ENCODE measurements at places on chromosomes 12 and 14.

GRCh38 chr14:45332360-45332988 is 79.5 kb upstream of the MIS18BP1 start:
- DNase-seq, result no peak

- peak; percentile 81 for DNase-seq
Measured at GRCh38 chr14:23056145-23056955, 970 bp downstream of the CDH24 start.

DNA sequence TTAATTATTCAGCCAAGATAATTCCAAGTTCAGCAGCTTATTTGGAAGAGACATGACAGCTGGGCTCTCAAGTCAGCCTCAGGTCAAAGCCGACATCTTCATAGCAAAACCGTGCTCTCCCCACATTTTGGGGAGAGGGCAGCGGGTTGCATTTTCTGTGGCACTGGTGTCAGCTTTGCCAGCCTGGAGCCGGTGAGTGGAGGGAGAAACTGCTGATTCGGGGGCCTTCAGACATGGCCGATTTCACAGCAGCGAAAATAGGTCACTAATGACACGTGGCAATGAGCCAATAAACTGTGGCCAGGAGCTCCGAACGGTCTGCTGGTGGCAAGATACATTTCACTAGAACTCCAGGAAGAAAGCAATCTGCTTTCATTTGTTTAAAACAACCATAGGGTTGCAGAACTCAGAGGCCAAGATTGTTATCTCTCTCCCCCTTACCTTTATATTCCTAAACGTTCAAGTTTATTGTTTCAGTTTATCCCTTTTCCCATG is 173.2 kb downstream of the CAND1 start:
- no peak for DNase-seq

DNA sequence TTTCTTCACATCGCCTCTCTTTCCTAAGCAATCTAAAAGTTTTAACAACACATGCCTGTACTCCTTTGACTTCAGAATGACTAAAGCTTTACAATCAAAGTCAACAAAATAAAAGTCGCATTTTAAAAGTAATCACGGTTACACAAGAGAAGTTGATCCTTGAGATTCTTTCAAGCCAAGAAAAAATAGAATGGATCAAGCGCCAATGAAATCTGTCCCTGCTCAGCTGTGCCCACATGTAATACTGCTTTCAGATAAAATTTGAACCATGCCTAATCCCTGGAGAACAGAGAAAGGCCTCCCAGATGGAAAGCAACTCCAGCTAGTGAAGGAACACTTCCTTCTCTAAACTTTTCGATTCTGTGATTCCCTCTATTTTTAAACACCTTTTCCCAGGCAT is 113.1 kb downstream of the FBXL14 start:
- no peak for DNase-seq

GRCh38 chr12:105978686-105979085 is 160.1 kb downstream of the NUAK1 start:
- DNase-seq, result no peak

DNA sequence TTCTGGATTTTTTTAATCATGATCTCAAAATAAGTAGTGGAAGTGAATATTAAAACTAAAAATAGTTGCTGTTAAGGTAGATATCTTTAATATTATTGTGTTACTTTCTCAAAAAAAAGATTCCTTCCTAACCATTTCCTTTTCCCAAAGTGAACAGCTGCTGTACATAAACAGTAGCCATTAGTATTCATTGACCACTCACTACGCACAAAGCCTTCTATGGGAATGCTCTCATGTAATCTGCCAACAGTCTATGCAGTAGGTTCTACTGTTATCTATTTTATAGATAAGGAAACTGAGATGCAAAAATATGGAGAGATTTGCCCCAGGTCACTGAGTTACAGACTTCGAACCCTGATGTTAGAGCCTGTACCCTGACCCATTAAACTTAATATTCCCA is 32.1 kb downstream of the ZFP36L1 start:
- no peak for DNase-seq

- DNase-seq, result no peak
Measured at GRCh38 chr12:18580291-18580690, 157.5 kb downstream of the PLCZ1 start.

- DNase-seq, result no peak
Measured at GRCh38 chr12:122851820-122852219, 16.6 kb downstream of the HIP1R start.

DNA sequence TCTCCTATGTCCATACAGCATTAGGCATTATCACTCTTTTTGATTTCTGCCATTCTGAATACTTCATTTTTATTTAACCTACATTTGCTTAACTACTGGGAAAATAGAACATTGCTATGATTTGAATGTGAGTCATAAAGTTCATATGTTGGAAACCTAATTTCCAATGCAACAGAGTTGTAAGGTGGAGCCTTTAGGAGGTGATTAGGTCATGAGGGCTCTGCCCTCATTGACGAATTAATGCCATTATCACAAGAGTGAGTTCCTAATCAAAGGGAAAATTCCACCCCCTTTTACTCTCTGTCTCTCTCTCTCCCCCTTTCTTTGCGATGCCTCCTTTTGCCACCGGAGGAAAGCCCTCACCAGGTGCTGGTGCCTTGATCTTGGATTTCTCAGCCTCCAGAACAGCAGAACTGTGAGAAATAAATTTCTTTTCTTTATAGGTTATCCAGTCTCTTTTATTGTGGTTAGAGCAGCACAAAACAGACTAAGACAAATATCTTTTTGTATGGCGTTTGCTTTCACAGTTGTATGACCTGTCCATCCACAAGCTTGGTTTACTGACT is 180.1 kb upstream of the ARID2 start:
- DNase-seq, result no peak

DNA sequence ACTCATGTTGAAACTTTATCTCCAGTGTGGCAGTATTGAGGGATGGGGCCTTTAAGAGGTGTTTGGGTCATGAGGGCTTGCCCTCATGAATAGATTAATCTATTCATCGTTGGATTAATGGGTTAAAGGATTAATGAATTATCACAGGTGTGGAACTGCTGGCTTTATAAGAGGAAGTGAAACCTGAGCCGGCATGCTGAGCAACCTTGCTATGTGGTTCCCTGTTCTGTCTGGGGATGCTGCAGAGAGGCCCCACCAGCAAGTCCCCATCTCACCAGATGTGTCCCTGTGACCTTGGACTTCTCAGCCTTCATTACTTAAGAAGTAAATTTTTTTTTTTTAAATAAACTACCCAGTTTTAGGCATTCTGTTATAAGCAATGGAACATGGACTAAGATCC is 109.6 kb downstream of the DYRK2 start:
- DNase-seq, result no peak

- no peak for DNase-seq
Measured at GRCh38 chr12:116598311-116599284, 39.4 kb downstream of the MAP1LC3B2 start.

DNA sequence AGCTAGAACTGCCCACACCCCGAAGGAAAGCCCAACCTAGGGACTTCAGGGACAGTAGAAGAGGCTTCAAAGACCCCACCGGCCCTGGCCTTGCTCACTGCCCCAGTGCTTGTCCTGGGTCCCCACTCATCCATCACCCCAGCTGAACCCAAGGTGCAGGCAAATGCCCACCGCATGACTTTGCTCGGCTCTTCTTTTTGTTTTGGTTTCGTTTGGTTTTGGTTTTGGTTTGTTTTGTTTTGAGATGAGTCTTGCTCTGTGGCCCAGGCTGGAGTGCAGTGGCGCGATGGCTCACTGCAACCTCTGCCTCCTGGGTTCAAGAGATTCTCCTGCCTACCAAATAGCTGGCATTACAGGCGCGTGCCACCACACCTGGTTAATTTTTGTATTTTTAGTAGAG is 9.0 kb downstream of the CCDC85C start:
- DNase-seq, result no peak

GRCh38 chr14:68554231-68554630 is 238.6 kb downstream of the ZFP36L1 start:
- no peak for DNase-seq

GRCh38 chr12:62691309-62691708 is 224.7 kb downstream of the MON2 start:
- DNase-seq, result no peak

DNA sequence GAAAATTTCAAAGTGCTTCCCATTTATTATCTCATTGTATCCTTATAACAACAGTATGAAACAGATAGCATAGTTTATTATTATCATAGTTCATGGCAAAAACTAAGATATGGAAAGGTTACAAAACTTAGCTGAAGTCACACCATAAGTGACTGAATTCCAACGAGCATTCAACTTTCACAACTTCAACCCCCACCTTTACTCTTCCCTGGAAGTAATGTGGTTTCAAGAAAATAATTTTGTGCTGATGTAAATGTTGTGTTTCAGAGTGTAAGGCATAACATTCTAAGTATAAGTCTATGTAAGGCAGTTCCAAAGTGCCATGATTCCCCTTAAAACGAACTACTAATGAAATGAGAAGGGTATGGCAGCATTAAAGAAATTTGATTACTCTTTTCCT is 454.5 kb downstream of the BCAT1 start:
- no peak for DNase-seq

DNA sequence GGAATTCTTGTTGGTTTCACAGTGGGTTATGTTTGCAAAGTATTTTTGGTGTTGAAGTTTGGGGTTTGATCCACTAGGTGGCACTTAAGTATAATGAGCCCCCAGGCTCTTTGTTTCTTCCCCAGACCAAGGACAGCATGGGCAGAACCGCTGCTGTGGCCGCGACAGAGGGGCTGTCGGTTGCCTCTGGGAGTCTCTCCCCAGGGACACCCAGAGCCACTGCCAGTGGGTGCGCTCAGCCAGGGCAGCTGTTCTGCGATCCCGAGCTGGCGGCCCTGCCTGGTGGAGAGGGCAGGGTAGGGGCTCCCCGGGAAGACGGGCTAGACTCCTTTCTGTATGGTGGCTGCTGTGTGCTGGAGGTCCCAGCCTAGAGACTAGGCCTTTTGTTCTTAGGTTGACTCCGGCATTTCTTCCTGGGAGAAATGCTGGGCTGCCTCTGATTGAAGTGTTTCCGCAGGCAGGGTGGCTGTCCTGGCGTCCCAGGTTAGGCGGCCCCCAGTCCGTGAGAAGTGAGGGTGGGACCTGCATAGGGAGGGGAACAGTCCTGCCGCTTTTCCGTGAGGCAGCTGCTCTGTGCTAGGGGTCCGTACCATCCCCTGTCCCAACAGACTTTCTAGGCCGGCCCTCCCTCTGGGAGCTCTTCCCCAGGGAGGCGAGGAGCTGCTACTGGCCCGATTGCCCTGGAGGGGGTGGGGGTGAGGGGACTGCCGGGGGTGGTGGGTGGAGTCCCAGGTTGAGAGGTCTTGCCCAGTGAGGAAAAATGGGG is 253.1 kb upstream of the PELI2 start:
- no peak for DNase-seq

DNA sequence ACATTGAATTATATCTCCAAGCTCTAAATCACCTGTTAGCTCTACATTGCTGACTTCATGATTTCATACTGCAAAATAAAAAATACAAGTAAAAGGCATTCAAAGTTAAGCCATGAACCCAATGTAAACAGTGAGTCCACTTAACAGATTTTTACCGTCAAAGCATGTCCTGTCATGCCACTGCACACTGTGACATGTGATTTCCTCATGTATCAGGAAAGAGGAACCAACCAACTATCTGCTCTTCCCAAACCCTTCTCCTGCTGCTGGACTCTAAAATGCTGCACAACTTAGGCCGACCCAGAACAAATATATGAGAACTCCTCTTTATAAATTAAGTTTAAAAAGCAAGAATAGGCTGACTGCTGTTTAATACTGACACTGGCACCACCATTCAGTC is 37.5 kb downstream of the TM7SF3 start:
- no peak for DNase-seq

- no peak for DNase-seq
Measured at GRCh38 chr12:104769144-104769561, 188.9 kb downstream of the SLC41A2 start.

- DNase-seq, result no peak
Measured at GRCh38 chr12:8483079-8483478, 27.3 kb downstream of the CLEC6A start.

DNA sequence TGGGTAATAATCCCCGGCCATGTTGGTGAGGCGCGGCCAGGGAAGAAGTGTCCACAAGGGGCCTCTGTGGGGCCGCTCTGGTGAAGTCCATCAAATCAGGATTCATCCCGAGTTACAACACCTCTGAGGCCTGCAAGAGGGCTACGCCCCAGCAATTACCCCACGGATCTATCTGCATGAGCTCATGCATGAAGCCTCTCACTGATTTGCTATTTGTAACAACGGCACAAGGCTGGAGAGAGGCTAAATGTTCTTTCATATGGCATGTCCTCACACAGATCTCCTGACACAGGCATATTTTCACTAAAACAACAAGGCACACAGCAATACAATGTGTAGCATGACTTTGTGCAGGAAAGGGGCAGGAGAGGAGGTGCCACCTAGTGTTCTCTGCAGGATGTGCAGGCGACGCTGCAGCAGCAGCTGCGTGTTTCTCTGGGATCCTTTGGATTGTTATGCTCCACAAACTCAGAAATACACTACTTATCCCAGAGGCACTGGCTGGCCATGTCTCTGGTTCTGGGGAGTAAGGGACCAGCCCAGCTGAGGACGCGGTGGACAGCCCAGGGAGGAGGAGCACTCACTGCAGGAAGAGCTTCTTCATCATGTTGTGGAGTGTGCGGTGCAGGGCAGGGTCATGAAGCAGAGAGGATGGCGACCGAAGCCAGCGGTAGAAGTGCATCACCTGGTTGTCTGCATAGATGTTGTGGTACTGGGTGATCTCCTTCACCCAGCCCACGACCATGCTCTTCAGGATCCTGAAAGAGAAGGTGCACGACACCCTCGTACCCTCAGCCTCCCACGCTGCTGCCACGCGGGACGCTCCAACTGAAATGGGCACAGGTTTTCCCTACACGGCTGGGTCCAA is 20.2 kb downstream of the P2RX2 start:
- DNase-seq, result no peak

GRCh38 chr12:19707948-19708409 is 268.7 kb downstream of the AEBP2 start:
- peak; percentile 41 for DNase-seq

DNA sequence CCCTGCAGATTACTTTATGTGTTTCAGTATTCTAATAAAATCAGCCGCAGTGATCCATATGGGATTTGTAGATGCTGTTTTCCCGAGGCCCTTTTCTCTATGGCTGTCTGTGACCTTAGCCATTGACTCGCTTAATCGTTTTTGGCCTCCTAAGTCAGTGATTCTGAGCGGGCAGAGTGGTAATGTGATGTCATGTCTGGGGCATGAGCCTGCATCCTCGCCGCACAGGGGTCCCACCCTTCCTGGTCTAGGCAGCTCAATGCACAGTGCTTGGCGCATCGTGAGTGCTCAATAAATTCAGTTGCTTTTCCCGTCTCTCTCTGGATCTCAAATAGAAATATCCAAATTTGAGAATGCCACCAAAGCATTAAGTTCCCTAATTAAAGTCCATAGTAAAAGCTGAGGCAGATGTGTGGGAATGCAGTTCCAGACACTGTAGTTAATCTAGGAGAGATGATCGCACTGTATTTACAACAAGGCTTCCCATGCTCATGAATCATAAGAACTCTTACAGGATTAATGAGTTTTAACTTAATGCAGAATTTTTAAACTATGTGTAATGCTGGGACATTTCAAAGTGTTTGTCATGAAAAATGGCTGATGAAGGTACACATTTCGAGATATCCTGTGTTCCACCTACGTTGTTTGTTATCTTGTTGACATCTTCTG is 29.3 kb downstream of the HMGA2 start:
- no peak for DNase-seq
